Choroid plexus epithelial cell (primary cell): ENCODE measurements at places on chromosomes 11 and 22.
A peak's percentile ranks its signal among the peaks of the same experiment; 100 is the strongest.

- no peak for DNase-seq
These were observed 105.8 kb downstream of the ABTB2 start for GRCh38 chr11:34252015-34252414.

DNA sequence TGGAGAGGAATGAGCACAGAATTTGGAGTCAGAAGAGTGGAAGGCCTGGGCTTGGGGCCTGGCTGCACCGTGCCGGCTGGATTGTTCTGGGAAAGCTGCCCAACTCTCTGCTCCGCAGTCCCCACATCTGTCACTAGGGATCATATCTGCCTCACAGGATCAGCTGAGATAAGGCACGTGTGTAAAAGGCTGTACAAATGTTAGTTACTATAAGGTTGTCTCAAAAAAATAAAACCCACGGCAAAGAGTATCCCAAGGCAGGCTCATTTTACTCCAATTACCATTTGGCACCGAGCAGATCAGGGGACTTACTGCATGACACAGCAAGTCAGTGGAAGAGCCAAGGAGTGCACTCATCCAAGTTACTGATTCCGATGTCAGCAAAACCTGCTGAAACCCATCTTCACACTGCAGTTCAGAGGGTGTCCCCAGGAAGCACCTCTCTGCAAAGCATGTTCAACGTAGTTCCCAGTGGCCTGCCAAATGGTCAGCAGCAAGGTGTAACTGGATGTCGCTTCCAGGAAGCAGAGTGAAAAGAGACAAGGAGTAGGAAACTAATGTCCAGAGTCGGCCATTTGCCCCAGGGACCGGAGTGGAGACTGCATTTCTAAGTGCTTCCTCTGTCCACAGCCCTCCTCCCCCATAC, 18.1 kb upstream of the MRTFA start:
- DNase-seq = peak; percentile 71

GRCh38 chr11:18669711-18670110, 28.9 kb upstream of the TMEM86A start:
- DNase-seq = no peak

- peak; percentile 1 for DNase-seq
These were observed 13.1 kb downstream of the OR10W1 start for GRCh38 chr11:58254936-58255335.

GRCh38 chr11:106621484-106621883, 396.8 kb downstream of the GUCY1A2 start:
- no peak for DNase-seq

DNA sequence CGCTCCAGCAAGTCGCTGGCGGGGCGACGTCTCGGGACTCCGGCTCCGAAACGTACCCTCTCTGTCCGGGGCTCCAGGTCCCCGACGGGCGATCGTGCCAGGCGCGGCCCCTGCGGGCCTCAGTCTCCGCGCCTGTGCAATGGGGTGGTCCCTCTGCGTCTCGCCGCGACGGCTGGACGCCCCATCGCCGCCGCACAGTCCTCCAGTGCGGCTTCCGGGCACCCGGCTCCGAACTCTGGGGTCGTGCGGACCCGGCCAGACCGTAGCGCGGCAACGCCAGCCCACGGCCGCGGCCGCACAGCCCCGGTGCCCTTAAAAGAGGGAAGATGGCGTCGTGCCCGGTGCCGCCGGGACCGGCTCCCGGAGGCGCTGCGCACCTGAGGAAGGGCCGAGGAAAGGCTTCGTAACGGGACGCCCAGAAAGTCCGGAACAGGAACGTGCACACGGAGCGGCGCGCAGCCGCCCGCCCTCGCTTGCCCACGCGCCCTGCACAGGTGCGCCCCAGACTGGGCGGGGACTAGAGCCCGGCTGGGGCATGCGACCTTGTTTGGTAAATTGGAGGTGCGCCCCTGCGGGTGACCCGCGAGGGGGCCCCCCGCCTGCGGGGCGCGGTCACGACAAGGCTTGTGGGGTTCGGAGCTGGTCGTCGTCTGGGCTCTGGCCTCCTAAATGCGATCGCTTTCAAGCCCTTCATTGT, 525 bp downstream of the BIK start:
- DNase-seq = no peak

- no peak for DNase-seq
These were observed 11.4 kb downstream of the TUBA8 start for GRCh38 chr22:18121954-18122554.

DNA sequence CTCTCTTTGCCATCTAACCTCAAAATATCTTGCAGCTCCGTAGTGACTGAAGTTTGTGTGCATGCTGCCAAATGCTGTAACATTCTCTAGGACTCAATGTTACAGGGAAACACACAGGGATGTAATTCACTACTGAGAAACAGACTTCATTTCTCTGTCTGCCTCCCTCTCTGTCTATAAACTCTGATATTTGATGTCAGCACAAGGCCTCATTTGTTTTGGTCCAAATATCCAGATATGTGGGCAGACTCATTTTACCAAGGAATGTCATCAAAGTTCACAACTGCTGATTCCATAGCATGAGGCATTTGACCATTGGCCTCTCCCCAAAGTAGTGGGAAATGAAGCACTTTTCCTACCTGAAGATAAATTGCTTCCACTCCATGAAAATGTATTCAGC, 2.5 kb upstream of the PRRG4 start:
- no peak for DNase-seq

DNA sequence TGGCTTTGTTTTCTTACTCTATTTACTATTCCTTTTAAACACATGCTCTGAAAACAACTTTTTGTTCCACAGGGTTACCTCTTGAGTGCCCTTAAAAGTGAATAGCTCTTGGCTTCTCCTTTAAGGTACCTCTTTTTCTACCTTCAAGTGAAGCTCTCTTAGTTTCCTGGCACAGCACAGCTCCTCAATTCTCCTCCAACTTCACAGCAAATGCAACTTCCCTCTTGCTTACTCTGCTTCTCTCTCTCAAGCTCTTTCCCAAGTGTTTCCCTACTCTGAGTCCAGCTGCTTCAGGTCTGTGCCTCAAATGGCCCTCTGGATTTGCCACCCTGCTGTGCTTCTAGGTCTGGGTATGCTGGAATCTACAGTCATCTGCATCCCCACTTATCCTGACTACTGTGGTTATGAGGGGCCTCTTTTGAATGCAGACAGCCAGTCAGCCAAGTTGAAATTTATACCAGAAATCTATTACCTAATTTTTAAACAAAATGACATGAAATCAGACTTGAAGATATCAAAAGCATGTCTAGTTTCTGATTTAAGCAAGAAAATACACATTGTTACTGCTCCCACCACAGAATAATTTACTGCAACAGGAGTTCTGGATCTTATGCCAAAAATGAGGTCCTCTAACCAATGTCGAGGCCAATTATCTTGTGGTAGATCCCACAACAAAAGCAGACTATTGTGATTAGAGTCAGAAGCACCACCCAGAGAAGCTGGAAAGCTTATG, 371.1 kb downstream of the SOX6 start:
- peak; percentile 3 for DNase-seq

DNA sequence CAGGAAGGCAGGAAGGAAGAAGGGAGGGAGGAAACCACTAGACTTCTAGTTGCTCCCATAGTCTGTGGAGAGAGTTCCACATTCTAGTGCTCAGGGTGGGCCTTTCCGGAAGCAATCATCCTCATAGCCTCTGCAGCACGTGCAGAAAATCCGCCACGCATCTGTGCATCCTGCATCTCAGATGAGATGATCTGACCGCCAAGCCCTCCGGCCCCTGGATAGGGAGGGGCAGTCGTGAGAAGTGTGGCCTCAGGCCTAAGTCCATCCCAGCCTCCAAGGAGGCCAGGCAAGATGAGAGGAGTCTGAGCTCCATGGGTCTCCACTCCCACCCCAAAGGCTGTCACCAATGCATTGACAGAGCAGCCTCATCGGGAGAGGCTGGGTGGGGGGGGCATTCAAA, 30.4 kb upstream of the IGSF9B start:
- no peak for DNase-seq

DNA sequence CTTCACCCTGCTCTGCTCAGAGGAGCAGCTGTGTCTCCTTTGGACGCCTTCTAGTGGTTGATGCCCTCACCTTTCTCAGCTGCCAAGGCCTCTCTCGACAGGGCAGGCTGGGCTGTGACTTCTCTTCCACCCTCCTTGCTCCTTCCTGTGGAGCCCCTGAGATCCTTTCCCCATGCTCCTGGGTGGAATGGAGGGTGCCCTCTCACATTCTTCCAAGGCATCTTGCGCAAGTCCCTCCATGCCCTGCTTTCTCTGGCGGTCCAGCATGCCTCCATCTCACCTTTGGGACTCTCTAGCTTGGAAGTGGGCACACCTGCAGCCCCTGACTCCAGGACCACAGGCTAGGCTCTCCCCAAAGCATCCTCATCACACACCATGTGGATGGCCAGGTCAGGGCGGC, 68.9 kb downstream of the BMAL1 start:
- DNase-seq = no peak

- DNase-seq = peak; percentile 87
These were observed 24.4 kb upstream of the FBLN1 start for GRCh38 chr22:45478108-45478771.

- DNase-seq = peak; percentile 31
These were observed 9.5 kb downstream of the IRF7 start for GRCh38 chr11:606245-606644.

- DNase-seq = no peak
These were observed 1.1 kb upstream of the FXYD2 start for GRCh38 chr11:117825538-117826189.

DNA sequence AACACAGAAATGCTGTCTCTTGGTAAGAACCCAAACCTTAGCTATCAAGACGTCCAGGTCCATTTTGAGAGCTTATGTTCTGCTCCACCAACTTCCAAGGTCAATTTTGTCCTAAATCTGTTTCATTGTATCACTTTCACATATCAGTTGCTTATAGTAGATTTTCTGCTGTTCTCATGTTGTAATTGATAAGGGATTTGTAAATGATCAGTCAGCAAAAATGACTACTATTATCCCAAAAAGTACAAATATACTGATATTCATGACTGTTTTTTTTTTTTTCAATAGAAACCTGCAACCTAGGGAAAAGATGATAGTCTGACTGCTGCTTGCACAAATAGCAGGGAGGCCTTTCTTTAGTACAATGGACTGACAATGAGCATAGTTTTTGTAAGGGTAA, 128.1 kb downstream of the ARHGAP20 start:
- no peak for DNase-seq

GRCh38 chr11:27720277-27720830, 20.1 kb upstream of the BDNF start:
- peak; percentile 69 for DNase-seq

GRCh38 chr22:49724893-49725489, 102.7 kb downstream of the BRD1 start:
- DNase-seq = peak; percentile 62

- DNase-seq = peak; percentile 60
These were observed 61.6 kb upstream of the PTPN5 start for GRCh38 chr11:18853086-18853720.

- no peak for DNase-seq
These were observed 12.4 kb downstream of the GRAP2 start for GRCh38 chr22:39913321-39913720.

GRCh38 chr11:27357250-27357649, 5.8 kb downstream of the CCDC34 start:
- no peak for DNase-seq

DNA sequence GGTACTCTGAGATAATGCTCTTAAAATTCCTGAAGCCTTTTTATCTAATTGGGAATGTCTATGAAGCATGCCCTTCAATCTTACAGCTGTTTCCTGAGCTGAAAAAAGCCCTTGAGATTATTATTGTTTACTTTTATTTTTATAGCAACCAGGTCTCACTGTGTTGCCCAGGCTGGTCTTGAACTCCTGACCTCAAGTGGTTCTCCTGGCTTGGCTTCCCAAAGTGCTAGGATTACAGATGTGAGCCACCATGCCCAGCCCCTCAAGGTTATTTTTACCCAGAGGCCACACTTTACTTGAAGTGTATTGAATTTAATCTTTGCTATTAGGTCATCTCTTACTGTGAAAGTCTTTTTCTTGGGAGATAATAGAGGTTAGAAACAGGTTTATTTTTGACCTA, 7.0 kb upstream of the SWAP70 start:
- no peak for DNase-seq

GRCh38 chr11:95297680-95298452, 66.9 kb upstream of the SESN3 start:
- no peak for DNase-seq

- DNase-seq = no peak
These were observed 341.3 kb downstream of the CADM1 start for GRCh38 chr11:115162919-115163318.

DNA sequence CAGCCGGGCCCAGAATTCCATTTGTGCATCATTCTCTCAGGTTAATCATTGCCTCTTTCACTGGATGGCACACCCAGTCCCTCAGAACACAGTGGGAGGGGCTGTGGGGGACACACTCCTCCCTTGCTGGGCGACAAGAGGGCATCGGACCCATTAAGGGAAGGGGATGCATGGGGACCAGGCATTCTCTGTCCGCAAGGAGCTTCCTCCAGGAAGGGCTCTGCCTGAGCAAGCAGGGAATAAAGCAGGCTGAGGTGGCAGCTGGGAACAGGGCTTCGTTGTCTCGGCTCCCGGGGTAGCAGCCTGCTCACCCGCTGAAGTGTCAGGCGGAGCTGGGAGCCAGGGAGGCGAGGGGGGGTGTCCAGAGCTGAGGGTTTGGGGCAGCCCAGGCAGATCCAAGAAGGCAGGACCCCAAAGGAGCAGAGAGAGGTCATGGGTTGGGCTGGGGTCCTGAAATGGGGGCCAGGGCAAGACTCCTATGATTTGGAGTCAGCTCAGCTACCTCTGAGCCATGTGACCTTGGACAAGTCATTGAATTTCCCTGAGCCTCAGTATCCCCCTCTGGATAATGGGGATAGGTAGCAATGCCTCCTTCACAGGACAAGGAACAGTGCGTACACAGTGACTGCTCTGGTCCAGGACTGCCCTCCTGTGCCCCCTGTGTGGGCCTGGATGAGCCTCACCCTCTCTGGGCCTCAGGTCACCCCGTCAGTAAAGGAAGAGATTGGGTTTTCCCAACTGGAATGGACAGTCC, 1.4 kb downstream of the GAL3ST1 start:
- no peak for DNase-seq

GRCh38 chr11:2853997-2854560, 31.5 kb downstream of the CDKN1C start:
- DNase-seq = no peak
